ENCODE measurements at places on chromosomes 1 and 21.

DNA sequence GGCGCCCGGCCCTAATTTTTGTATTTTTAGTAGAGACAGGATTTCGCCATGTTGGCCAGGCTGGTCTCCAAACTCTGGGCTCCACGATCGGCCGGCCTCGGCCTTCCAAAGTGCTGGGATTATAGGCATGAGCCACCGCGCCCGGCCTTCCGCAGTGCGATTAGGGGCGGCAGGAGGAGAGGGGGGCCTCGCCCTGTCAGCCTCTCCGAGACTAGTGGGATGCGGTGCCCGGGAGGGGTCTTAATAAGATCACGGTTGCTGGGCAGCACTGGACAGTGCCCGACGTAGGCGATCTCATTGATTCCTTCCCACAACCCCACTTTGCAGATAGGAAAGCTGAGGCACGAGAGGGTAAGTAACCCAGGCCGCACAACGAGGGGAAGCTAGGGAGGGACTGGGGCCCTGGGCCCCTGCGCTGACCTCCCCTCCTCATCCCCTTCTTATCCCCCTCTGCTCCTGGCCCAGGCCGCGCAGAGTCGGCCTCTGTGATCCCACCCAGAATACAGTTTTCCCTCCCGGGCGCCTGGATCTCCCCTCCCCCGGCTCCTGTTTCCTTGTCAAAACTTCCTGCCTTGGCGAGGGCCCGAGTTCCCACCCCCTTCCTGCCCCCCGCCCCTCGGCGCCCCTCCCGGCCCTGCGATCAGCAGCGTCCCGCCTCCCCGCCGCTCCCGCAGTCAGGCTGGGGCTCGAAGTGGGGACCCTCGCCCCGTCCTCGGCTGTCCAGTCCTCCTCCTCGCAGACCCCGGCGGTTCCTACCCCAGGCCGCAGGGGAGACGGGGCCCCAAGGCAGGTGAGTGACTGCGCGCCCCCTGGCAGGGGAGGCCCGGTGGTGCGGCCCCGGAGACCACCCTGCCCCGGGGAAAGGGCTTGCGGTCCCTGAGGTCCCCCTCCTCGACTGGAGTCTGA is at the start of gene PEAR1:
Gene PEAR1 (plus strand): TSS at position 671 of the 906 bp plus-strand sequence. CDS start 10,209 bp downstream, outside the sequence.
- no peak for DNase-seq

DNA sequence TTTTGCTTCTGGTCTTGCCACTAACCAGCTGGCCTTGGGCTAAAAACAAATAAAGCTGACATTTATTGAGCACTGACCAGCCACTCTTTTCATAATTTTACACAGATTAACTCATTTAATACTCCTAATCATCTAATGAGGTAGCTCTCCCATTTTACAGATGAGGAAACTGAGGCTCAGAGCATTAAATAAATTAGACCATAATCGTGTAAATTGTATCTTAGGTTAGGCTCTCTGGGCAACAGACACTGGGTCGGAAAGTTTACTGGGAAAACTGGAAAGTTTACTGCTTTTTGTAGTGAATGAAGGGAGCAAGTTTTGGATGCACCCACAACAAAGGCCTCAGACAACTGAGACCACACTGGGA is 7.3 kb downstream of the BMP8B start:
- DNase-seq = no peak

DNA sequence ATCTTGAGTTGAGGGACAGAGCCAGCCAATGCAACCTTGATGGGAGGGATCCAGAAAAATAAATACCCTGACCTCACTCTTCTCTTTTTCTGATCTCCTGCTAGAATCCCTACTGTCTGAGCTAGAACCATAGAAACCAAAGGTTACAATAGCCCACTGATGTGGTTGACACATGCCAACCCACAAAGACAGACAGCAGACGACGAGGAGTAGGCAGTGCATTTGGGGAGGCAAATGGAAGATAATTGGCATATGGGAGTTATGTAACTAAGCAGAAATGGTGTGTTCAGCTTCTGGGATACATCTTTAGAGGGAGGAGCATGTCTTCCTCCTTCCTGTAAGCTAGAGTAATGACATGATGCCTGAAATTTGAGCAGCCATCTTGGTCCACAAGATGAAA is 171.7 kb upstream of the FGGY start:
- no peak for DNase-seq

GRCh38 chr1:173095632-173096031 is 44.9 kb upstream of the TNFSF18 start:
- no peak for DNase-seq

GRCh38 chr1:101365878-101366277 is 129.1 kb downstream of the S1PR1 start:
- no peak for DNase-seq

DNA sequence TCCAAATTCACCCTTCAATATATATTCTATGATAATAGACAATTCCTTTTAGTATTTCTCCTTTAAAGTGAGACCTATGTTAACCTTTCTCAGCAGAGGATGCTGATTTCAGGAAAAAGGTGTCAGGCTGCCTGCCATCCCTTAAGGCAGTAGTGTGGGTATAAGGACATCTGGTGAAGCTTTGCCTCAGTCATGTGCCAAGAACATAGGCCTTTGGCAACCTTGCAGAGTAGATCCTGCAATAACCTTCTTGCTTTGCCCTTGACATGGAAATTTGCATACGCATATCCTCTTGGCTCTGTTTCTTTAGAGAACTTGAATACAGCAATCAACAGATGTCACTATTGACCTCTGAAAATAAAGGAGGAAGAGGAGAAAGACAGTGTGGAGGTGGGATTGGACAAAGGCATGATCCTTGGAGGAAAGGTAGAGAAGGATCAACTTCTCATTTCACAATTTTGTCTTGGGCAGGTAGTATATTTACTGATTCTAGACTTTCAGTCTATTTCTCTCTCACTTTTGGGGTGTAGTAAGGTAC is 21.1 kb upstream of the ZRANB2 start:
- no peak for DNase-seq

DNA sequence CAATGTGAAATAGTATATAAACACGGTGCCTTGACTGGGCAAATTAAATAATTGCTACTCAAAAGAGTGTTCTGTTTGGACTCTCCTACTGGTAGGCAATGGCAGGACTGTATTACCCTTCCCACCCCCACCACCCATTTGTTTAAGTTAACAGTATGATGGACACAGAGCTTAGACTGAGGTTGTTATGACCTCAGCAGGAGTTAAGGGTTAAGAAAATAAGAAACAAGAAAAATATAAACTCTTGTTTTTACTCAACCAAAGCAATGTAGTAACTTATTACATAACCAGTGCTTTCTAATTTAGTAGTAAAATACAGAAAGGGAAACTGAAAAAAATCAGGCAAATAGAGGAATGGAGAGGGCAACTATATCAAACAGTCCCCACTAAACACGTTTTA is 19.9 kb upstream of the SERPINC1 start:
- no peak for DNase-seq

- DNase-seq = no peak
These were observed 87.4 kb downstream of the DHRS3 start for GRCh38 chr1:12530462-12531178.

- DNase-seq = no peak
These were observed 37.0 kb downstream of the ELK4 start for GRCh38 chr1:205594846-205595245.

DNA sequence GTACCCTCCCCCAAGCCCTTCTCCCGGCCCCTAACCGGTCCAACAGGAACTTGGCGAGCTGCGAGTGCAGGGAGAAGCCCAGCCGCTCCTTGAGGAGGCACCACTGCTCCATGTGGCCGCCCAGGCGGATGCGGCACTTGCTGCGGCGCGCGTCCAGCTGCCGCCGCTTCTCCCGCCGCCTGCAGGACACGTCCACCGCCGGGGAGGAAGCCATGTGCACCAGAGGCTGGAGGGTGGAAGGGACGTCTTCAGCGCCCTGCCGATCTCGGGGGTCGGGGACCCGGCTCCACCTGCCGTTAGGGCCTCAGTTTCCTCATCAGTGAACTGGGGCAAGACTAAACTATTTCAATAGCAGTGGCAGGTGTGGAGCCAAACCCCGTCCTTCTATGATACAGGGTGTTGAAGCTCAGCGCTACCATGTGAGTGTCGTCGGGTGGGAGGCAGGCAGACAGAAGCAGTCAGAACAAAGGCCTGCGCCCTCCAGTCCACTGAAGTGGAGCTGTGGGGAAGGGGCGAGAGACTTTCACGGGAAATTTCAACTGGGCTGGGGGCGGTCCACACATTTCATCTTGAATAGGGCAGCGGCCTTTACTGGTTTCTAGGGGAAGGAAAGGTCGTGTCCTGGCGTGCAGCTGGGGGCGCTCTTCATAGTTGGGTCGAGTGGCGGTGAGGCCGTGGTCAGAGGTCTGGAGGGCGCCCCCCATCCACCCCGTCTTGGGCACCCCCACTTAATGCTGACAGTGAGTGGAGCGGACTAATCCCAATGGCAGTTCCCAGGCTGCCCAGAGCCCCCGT is 592 bp downstream of the ZNF692 start:
- DNase-seq = peak; percentile 43

GRCh38 chr1:168693197-168693871 is 35.7 kb downstream of the DPT start:
- DNase-seq = no peak

GRCh38 chr1:119007670-119008482 is 19.7 kb upstream of the TBX15 start:
- no peak for DNase-seq

DNA sequence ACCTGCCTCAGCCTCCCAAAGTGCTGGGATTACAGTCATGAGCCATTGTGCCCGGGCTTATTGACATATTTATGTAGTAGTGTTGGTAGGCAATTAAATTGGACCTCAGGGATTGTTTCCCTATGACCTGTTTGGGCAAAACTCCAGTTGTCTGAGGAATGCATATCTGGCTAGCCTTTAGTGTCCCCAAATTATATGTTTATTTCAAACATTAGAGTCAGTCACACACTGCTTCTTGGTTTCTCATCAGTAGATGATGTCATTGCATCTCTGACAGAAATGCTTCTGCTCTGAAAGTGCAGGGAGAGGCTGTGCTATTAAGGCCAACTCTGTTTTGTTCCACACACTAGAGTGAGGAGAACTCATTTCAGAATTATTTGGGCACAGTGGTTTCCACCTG is 12.5 kb downstream of the PIP5K1A start:
- DNase-seq = no peak

DNA sequence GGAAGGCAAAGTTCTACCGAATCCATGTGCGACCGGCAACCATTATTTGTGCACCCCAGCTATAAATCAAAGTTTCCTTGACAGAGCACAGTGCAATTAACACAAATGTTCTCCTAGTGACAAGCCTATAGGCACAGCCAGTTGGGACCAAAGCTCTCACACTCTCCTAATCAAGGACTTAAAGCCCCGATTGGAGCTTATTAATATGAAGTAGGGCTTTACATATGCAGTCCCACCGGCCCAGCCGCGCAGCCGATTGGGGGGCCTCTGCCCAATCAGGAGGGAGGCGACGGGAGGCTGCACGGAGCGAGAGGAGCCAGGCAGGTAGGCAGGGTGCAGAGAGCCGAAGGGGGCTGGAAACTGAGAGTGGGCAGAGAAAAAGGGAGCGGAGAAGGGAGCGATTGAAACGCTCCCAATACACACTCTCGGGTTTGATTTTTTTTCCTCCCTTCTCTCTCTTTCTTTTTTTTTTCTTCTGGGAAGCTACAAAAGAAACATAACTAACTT is at the start of gene ESRRG:
Gene ESRRG (minus strand): TSS at position 156 of the 507 bp plus-strand sequence. CDS start 130 bp downstream, at position 26.
- DNase-seq = peak; percentile 3

DNA sequence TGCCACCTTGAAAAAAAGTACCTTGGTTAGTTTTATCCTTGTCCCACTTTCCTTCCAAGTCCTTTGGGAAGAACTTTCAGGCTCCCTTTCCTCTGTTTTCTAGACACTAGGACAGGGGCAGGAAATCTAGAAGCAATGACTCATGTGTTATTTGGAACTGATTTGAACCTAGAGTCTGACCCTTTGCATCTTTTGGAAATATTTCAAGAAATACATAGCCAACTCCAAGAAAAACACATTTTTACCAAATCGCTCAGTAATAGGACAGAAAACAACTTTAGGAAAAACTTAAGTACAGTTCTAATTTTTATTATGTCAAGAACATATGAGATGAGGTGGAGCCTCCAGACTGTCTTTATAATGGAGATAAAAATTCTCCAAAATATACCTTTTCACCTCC is 292.4 kb downstream of the PTBP2 start:
- DNase-seq = no peak

DNA sequence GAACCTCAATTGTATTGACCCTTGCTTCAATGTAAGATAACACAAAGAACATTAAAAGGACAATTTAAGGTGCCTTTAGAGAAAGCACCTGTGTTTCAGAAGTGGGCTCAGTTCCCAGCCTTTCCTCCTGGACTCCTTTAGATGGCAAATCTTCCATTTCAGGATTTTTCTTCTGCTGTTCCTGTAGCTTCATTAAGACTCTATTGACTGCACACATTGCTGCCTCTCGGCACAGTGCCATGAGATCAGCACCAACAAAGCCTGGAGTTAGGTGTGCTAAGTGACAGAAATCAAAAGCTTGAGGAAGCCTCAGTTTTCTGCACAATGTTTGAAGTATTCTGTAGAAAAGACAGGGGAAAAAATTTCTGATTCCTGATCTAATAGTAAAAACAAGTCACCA is 40.6 kb downstream of the NVL start:
- no peak for DNase-seq

- peak; percentile 17 for DNase-seq
These were observed 61.6 kb downstream of the SLX9 start for GRCh38 chr21:45001134-45002095.

DNA sequence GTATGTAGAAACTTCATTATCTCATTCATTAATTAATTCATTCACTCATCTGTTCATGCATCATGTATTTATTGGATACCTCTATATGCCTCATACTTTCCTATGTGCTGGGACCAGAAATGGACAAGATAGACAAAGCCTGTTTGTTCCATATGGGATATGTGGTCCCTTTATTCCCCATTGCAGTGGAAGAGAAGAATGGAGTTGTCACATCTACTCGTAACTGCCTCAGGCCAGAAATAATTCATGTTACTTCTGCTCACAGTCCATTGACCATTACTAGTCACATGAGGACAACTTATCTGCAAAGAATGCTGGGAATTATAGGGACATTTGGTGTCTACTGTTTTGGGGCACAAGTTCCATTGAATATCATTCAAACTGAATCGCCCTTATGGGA is 327.8 kb downstream of the MATN1 start:
- DNase-seq = no peak

DNA sequence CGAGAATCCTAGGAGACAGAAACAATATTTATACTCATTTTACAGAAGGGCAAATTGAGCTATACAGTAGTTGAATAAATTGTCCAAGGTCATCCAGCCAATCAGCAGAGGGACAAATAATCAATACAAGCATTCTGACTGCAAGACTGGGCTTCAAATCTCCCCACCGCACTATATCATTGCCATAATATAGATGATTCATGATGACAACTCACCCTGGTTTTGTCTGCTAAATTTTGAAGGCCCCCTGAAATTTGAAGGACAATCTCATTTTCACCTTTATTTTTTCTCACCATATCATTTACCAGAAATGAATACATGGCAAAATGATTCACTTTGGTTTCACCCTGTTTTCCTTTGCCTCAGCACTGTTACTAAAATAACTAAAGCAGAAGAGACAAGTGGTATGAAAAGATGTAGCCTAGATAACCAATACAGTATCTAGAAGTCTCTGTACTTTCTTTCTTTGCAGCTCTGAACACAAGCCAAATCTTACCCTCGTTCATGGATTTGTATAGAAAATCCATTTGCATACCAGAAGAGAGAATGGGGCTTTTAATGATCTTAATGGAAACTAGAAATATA is 292.5 kb downstream of the TTLL7 start:
- DNase-seq = no peak

- DNase-seq = no peak
These were observed 49.1 kb upstream of the CR2 start for GRCh38 chr1:207404849-207405525.

Data from anterior cingulate cortex (tissue), 58 donors.